Hematopoietic multipotent progenitor cell treated with erythropoietin and hydrocortisone succinate and interleukin-3 and kit ligand, for 8 days (in vitro differentiated cells): ENCODE measurements at places on chromosomes 7 and 10.
A peak's percentile ranks its signal among the peaks of the same experiment; 100 is the strongest.

DNA sequence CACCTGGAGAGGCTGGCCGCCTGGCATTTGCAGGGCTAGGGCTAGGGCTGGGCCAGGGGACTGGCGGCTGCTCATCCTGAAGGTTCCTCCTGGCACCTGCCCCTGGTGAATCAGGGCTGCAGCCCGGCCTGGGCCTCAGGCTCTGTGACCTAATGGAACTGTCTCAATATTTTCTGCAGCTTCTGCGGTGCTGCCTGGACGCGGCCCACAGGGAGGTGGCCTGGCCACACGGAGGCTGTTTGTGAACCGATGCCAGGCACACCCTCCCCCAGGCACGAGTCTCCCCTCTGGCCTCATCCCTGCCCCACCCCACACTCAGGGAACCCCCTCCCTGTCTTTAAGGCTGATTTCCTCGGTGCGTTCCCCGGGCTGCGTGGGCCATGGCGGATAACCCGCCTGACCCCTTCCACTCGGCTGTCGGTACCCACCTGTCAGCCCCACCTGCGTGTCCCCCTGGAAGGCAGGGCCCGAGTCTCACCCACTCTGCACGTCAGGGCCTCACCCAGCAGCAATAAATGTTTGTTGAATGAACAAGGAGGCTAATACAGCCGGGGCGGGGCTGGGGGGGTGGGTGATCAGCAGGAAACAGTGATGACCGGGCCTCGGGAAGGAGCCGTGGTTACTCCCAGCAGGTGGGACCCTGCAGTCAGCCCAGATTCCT, 54.5 kb upstream of the DNAJB6 start:
- no peak for DNase-seq

DNA sequence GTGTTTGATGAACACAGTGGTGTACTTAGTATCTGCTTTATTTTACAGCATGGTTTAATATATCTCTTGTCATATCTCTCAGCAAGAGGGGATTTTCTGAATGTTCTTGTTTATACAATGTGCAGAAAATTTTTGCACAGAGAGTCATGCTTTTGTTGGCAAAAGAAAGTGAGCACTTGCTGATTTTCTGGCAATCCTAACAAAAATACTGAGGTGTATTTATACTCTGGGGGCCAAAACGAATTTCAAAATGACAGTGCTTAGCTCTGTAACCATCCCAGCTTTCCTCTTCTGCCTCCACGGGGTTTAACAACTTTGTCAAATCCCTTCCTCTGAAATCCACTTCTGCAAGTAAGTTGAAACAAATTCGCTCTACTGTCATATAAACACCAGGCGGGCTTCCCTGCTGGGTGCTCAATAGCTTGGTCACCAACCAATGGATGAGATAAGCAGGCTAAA, 169.2 kb downstream of the NOC3L start:
- DNase-seq, result no peak

- peak; percentile 9 for DNase-seq
Observed at GRCh38 chr10:14705548-14706230, 69.0 kb downstream of the FAM107B start.

DNA sequence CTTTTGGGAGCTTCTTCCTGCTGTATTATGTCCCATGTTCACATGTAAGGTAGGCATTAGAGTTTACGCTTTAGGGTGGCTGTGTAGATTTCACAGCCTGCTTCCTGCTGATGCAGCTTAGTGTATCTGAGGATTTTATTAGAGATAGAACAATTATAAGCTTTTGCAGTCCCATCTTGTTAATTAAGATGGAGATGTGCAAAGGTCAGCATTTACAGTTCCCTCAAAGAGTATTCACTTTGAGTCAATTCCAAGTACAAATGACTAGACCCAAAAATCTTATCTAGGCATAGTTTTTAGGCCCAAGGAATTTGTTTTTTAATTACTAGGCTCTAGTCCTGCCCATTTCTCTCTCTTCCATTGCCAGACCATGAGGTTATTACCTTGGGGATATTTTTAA, 239.9 kb upstream of the PHF14 start:
- DNase-seq, result no peak

DNA sequence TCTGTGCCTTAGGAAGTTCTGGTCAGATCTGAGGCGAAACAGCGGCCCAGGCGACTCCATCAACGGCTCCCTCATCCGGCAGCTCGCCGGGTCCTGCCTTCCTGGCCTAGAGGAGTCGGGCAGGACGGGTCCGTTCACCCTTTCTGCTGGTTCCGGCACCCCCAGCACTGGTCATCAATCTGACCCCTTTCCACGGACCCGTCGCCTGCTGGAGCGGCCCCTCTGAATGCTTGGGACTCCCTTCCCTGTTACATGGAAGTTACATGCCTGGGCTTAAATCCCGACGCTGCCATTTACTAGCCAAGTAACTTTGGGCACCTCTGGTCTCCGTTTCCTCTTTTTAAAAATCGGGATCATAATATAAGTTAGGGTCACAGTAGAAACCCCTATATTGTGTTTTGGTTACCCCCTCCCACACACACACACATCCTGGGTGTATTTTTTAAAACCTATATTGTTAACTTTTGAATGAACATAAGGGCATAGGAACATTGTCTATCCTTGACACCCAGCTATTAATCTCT, 607 bp upstream of the GGCT start:
- DNase-seq, result no peak

- DNase-seq, result no peak
Observed at GRCh38 chr10:114758331-114758730, 63.2 kb upstream of the FHIP2A start.

DNA sequence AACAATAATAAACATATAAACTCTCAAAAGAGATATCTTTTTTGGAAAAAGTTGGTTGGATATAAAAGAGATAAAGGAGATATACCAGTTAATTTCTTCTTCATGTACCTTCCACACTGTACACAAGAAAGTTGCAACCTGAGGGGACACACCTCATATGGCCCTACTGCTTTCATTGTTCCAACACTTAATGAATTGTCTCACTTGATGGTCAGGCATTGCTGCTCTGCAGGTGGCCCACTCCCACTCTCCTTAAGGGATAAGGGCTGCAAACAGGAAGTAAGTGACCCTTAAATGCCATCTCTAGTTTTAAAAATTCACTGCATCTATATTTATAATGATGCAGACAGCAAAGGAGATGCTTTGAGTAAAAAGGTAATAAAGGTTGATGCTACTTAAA, 152.3 kb downstream of the BTAF1 start:
- DNase-seq, result no peak

DNA sequence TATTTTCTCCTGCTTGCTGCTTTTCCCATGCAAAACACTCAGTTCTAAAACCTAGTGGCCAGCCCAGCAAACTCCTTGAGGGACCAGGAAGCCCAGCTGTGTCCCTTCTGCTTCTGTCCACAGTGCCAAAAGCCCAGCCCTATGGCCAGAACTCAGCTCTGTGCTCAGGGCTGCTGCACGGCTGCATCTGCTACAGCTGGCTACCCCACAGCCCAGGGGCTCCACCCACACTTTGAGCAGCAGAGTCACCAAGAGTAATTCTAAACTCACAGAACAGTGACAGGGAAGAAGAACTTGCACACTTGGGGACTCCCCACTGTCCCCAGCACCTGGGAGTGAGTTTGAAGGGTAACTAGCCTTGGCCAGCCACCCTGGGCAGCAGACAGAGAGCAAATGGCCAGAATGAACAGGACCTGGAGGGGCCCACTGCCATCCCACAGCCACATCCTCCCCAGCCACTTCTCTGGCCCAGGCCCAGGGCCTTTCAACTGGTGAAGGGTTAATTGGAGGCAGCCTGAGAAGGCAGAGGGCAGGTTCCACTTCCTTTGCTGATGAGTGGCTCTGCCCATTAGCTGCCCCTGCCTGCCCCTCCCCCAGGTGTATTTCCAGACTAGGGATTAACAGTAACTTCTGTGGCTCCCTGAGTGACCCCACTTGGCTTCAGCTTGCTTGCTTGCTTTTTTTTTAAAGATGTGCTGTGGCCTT, 28.1 kb upstream of the TRIM8 start:
- no peak for DNase-seq

GRCh38 chr10:101266381-101267289, 37.4 kb upstream of the LBX1 start:
- no peak for DNase-seq

DNA sequence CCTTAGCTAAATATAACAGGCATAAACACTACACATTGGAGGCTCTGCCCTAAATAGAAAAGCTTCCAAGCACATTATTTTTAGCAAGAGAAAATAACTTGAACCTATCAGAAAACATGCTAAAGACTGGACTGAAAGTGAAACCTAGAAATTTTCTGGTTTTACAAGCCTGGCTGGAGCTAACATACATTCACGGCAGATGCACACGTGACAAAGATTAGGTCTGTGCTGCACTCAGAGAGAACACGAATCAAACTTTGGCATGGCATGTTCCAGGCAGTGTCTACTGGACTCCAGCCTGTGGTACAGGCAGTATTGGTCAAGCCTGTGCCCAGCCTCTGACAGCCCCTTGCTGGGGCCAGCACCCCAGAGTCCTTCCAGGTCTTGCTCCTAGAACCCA, 94.1 kb upstream of the PCBD1 start:
- DNase-seq, result no peak

GRCh38 chr7:129952086-129952652, 591 bp downstream of the UBE2H start:
- DNase-seq, result peak; percentile 51

DNA sequence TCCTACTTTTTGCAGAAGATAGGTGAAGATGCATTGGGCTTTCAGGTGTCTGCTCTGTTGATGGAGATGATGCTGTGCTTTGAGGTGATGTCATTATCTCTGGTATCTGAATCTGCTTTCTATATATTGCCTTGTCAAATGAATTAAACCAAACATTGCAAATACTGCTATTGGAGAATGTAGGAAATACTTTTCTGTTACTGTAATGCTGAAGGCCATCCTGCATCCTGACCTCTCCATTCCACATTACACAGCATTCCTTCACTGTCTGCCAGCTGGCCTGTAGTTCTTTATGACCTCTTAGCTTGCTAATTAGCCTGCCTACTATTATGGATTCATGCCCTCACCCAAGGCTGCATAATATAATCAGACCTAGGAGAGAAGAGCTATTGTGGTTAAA, 73.2 kb downstream of the VCL start:
- no peak for DNase-seq

- DNase-seq, result no peak
Observed at GRCh38 chr10:5817322-5818047, 4.3 kb upstream of the GDI2 start.

- DNase-seq, result no peak
Observed at GRCh38 chr7:18293759-18294158, 201.8 kb upstream of the HDAC9 start.

- no peak for DNase-seq
Observed at GRCh38 chr10:96645191-96645721, 58.4 kb upstream of the TM9SF3 start.

DNA sequence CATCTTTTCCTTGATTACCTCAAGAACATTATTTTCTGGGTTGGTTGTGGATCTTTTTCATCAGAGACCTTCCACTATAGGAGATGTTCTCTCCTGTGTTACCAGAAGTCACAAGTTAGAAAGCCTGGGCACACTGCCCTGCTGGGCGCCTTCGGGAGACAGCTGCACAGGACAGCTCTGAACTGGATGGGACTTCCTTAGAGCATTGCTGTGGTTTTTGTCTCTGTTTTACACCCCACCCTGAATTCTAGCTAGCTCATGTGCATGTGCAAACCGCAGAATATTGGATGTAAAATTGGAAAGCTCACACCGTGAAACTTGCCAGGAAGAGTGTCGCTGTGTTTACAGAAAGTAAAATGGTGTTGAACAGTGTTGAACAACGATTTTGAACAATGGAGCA, 54.4 kb upstream of the SEC61G start:
- no peak for DNase-seq
